MCF 10A (cell line): ENCODE measurements at places on chromosomes 3 and 15.

- no peak overlapping the region for H3K4me3 ChIP-seq
- H3K27ac ChIP-seq = no peak overlapping the region
- peaks cover 77% of the 10 kb centered on the region for H3K27me3 ChIP-seq
- no peaks in the 10 kb centered on the region for H3K36me3 ChIP-seq
Observed at GRCh38 chr3:14577897-14578296, 37.8 kb upstream of the GRIP2 start.

DNA sequence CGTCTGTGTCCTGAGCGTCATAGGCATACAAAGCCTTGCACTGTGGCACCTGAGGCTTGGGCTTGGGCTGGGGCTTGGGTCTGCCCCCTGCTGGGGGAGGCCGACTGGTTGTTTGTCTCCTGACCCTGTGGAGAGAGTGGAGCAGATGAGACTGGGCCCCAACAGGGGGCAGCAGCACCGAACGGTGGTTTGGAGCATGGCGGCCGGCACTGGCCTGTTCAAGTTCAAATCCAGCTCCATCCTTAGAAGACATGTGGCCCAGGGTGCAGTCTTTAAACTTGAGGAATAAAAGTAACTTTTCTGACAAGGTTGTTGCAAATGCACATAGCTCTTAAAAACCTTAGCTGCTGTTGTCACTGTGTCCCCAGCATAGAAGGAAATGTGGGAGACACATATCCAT lies 33.3 kb downstream of the CCNB2 start:
- peaks cover 15% of the 10 kb centered on the region for H3K4me1 ChIP-seq
- H3K36me3 ChIP-seq = peaks cover 67% of the 10 kb centered on the region
- H3K27ac ChIP-seq = no peak overlapping the region
- peak; percentile 54 for DNase-seq

GRCh38 chr3:101611023-101611422 lies 37.0 kb downstream of the PCNP start:
- H3K4me3 ChIP-seq = no peak overlapping the region
- H3K4me1 ChIP-seq = no peaks in the 10 kb centered on the region
- H3K27me3 ChIP-seq = no peaks in the 10 kb centered on the region
- no peak overlapping the region for H3K27ac ChIP-seq

- DNase-seq = no peak
- H3K4me1 ChIP-seq = no peaks in the 10 kb centered on the region
- no peak overlapping the region for H3K4me3 ChIP-seq
Observed at GRCh38 chr15:35196273-35196672, 111.2 kb upstream of the NANOGP8 start.

GRCh38 chr15:40367686-40368611 lies 9.9 kb downstream of the DISP2 start:
- peak overlapping the region; percentile 91 for H3K27ac ChIP-seq
- H3K27me3 ChIP-seq = no peaks in the 10 kb centered on the region
- peaks cover 7% of the 10 kb centered on the region for H3K36me3 ChIP-seq
- H3K4me1 ChIP-seq = peaks cover 6% of the 10 kb centered on the region
- DNase-seq = peak; percentile 90

DNA sequence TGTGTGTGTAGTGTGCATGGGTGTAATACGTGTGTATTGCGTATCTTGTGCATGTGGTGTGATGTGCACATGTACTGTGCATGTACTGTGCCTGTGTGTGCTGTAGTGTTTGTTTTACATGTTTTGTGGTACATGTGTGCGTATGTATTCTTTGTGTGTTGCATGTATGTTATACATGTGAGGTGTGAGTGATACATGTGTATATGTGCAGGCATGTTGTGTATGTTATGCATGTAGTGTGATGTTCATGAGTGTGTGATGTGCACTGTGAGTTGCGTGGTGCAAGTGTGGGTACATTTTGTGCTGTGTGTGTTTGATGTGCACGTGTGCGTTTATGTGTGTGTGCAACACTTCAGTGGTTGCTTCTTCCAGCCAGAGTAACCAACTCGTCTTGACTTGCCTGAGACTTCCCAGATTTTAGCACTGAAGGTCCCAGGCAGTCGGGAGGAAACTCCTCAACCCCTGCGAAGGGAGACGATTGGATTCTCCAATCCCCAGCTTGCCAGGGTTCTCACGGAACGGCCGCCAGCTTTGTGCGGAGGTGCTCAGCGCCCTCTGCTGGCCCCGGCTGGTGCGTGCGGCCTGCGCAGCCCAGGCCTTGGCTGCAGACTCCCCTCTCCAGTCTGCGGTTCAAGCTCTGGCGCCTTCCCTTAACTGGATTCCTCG lies 3.6 kb downstream of the GALNT15 start:
- H3K27me3 ChIP-seq = no peaks in the 10 kb centered on the region
- no peak overlapping the region for H3K27ac ChIP-seq
- H3K4me1 ChIP-seq = peaks cover 62% of the 10 kb centered on the region
- peak overlapping the region; percentile 73 for H3K4me3 ChIP-seq

DNA sequence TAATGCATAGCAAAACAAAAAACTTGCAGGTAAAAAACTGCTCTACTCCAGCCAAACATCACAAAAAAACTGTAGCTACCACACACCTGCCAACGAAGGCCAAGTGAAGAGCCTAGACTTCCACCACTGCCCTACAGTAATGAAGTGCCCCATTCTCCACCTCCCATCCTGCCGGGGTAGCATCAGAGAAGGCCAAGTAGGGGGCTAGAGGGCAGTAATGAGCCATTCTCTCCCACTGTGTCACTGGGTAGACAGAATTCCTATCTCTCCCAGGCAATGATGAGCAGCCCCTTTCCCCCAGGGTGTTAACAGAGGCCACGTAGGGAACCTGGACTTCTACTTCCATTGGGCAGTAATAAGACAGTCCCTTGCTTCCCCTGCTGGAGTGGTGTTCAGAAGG lies 9.5 kb downstream of the SEC22C start:
- H3K4me3 ChIP-seq = no peak overlapping the region
- peaks cover 54% of the 10 kb centered on the region for H3K36me3 ChIP-seq
- H3K27ac ChIP-seq = no peak overlapping the region
- no peaks in the 10 kb centered on the region for H3K4me1 ChIP-seq
- H3K27me3 ChIP-seq = no peaks in the 10 kb centered on the region

DNA sequence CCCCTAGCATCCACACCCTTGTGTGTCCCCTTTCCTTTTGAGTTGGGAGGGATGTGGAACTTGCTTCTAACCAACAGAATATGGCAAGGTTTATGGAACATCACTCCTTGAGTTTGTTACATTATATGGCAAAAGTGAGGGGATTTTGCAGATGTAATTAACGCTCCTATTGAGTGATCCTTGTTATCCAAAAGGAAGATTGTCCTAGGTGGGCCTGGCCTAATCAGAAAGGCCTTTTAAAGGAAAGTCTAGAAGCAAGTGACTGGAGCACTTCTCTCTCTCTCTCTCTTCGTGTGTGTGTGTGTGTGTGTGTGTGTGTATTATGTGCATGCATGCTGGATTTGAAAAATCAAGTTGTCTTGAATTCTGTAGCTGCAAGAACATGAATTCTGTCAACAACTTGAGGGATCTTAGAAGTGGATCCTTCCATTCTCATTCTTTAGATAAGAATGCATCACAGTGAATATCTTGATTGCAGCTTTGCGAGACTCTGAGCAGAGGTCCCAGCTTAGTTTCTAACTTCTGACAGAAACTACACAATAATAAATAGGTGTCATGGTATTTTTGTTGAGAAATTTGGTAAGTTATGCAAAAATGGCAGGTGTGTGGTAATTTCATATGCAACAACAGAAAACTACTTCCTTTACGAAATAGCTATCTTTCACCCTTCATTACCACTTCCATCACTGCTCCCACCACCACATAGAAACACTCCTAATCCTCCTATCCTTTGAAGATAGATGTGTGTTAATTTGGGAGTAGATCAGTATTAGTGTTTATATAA lies 360.9 kb upstream of the CBLB start:
- H3K27me3 ChIP-seq = no peaks in the 10 kb centered on the region
- no peaks in the 10 kb centered on the region for H3K36me3 ChIP-seq
- no peak for DNase-seq
- H3K4me1 ChIP-seq = no peaks in the 10 kb centered on the region
- no peak overlapping the region for H3K4me3 ChIP-seq

DNA sequence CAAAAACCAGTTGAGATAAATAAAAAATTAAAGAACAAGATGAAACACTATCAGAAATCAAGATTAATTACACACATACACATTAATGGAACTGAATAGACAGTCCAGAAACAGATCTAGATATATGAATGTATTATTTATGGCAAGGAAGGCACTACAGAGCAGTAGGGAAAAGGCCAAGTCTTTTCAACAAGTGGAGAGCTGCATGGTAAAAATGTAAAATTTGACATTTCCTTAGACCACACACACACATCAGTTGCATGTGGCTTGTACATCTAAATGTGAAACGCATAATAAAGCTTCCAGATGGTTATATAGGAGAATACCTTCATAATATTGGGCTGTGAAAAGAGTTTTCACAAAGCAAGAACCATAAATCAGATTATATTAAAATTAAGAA lies 57.8 kb upstream of the ASB14 start:
- peaks cover 40% of the 10 kb centered on the region for H3K27me3 ChIP-seq
- no peak overlapping the region for H3K27ac ChIP-seq
- H3K4me3 ChIP-seq = no peak overlapping the region
- H3K36me3 ChIP-seq = no peaks in the 10 kb centered on the region
- no peak for DNase-seq

GRCh38 chr3:197541756-197542539 lies 13.8 kb downstream of the BDH1 start:
- no peak for DNase-seq
- H3K4me1 ChIP-seq = peaks cover under 1% of the 10 kb centered on the region
- no peak overlapping the region for H3K4me3 ChIP-seq
- H3K36me3 ChIP-seq = peaks cover 35% of the 10 kb centered on the region

- no peaks in the 10 kb centered on the region for H3K36me3 ChIP-seq
- no peak overlapping the region for H3K4me3 ChIP-seq
- H3K27me3 ChIP-seq = no peaks in the 10 kb centered on the region
- H3K27ac ChIP-seq = no peak overlapping the region
Observed at GRCh38 chr15:95793231-95793630, 537.3 kb upstream of the NR2F2 start.

GRCh38 chr15:63089260-63090043 lies 32.2 kb upstream of the LACTB start:
- H3K4me1 ChIP-seq = no peaks in the 10 kb centered on the region
- no peaks in the 10 kb centered on the region for H3K36me3 ChIP-seq
- H3K27me3 ChIP-seq = no peaks in the 10 kb centered on the region
- no peak overlapping the region for H3K4me3 ChIP-seq
- no peak overlapping the region for H3K27ac ChIP-seq

DNA sequence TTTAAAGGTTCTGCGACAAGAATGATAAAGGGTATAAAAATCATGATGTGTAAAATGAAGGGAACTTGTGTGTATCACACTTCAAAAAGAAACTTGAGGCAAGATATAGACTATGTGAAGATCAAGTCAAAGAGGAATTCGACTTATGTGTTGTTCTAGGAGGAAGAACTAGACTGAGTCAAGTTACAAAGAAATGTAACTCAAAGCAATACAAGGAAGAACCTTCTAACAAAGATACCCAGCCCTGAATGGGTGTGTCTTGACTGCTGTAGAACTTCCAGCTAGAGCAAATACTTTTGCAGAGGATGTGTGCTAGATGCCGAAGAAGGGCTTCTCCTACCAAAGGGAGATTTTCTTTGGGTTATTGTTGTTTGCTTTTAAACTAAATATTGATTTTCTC lies 2.4 kb downstream of the SLC49A4 start:
- no peaks in the 10 kb centered on the region for H3K27me3 ChIP-seq
- DNase-seq = no peak
- H3K36me3 ChIP-seq = no peaks in the 10 kb centered on the region
- H3K4me1 ChIP-seq = peaks cover 14% of the 10 kb centered on the region

- no peaks in the 10 kb centered on the region for H3K4me1 ChIP-seq
- H3K36me3 ChIP-seq = no peaks in the 10 kb centered on the region
- H3K4me3 ChIP-seq = no peak overlapping the region
- DNase-seq = no peak
- no peaks in the 10 kb centered on the region for H3K27me3 ChIP-seq
Observed at GRCh38 chr3:138331143-138331894, 1.7 kb upstream of the NME9 start.

DNA sequence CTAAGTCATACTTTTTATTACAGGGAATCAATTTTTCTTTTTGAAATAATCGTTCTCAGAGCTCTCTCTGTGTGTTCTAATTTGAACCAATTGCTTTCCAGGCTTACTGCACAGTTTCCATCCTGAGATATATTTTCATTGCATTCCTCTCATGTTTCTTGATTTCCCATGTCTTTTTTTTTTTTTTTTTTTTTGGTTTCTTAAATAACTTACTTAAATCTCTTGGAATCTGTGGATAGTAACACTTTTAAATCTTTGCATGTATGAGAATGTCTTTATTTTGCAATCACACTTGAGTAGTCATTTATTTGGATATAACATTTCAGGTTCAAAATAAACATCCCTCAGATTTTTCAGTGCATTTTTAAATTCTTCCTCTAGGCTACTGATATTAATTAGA lies 14.5 kb upstream of the ABTB1 start:
- H3K27ac ChIP-seq = no peak overlapping the region
- no peaks in the 10 kb centered on the region for H3K27me3 ChIP-seq
- H3K4me3 ChIP-seq = no peak overlapping the region
- DNase-seq = no peak
- H3K4me1 ChIP-seq = peaks cover 7% of the 10 kb centered on the region
